ENCODE measurements at places on chromosomes 3 and 15.
A peak's percentile ranks its signal among the peaks of the same experiment; 100 is the strongest.

DNA sequence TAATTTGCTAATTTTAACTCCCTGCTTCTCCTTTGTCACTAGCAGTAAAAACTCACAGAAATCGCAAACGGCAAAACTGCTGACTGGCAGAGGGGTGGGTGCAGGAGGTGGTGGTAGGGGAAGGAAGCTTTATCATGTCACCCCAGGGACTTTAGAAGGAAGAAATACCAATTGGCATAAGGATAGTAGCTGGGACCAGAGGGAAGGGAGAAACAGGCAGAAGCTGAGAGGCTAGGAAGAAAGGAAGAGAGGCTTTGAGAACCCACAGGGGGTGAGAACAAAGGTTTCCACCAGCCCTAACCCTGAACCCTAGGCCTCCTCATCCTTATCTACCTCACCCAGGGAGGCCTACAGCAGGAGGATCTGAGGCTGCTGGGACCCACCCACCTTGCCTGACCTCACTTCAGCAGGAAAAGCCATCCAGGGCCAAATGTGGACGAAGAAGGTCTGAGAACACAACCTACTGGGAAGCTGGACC lies 10.7 kb downstream of the ITGB5 start:
- DNase-seq: no peak

GRCh38 chr15:52213206-52213605 lies 22.0 kb upstream of the GNB5 start:
- DNase-seq: no peak

GRCh38 chr15:98898122-98898521 lies 109.5 kb downstream of the PGPEP1L start:
- no peak for DNase-seq

GRCh38 chr3:127584734-127585133 lies 5.8 kb downstream of the TPRA1 start:
- DNase-seq: no peak

DNA sequence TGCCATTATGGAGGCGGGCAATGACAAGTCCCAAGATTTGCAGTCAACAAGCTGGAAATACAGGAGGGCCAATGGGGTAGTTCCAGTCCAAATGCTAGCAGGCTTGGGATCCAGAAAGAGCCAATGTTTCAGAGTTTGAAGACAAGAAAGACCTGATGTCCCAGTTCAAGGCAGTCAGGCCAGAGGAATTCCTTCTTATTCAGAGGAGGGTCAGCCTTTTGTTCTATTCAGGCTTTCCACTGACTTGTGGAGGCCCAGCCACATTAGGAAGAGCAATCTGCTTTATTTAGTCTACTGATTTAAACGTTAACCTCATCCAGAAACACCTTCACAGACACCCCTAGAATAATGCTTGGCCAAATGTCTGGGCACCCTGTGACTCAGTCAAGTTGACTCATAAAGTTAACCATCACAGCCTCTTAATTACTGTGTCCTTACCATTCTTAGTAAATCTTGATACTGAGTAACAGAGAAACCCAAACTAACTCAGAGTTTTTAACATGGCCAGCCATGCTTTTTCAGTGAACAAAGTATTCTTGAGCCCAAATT lies 50.9 kb upstream of the NPHP3 start:
- no peak for DNase-seq

DNA sequence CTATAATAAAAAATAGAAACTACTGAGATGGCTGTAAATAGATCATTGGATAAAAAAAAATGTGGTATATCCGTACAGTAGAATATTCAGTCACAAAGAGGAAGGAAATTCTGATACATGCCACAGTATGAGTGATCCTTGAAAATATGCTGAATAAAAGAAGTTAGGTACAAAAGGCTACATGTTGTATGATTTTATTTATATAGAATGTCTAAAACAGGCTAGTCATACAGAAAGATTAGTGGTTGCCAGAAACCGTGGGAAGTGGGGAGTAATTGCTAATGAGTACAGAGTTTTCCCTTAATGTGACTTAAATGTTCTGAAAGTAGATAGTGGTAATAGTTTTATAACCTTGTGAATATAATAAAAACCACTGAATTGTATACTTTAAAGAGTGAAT lies 24.9 kb upstream of the FAH start:
- DNase-seq: peak; percentile 51

GRCh38 chr15:92164327-92165000 lies 229.2 kb upstream of the ST8SIA2 start:
- no peak for DNase-seq

DNA sequence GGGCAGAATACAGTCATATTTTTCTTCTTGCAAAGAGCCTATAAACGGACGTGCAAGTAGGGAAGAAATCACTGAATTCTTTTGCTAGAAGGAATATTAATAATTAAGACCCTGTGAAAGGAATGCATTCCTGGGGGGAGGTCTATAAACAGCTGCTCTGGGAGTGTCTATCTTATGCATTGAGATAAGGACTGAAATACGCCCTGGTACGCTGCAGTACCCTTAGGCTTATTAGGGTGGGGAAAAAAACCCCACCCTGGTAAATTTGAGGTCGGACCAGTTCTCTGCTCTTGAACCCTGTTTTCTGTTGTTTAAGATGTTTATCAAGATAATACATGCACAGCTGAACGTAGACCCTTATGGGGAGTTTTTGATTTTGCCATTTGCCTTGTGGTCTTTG lies 100.0 kb upstream of the KBTBD8 start:
- no peak for DNase-seq

DNA sequence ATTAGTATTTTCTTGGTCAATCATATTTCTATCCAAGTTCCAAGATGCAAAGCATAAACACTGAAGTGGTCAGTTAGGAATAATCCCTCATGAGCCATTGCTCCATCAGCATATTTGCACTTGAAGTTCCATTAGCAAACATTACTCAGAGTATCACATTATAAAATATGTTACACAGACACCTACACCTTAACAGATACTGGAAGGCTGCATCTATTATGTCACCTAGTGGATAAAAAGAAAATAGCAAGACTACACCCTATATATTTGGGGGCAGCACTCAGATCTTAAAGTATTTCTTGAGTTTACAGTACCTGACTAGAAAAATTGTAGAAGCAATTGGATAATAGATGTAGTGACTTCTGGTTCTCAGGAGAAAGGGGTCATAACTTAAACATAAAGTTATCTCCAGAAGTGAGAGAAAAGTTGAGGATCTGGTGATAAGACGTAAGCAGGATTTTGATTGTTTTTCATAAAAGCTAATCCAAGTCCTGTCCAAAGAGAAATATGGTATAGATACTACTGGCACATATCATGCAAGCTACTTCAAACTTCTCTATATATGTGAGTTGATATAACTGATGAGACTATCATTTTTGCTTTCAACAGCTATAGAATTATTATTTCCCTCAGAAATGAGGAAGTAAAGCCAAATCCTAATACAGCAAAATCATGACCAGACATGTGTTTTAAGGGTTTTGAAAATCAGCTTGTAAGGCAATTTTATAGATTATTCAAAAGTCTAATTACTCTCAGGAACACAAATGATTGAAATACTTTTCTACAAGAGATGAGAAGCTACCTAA lies 422.2 kb downstream of the GBE1 start:
- DNase-seq: peak; percentile 48

DNA sequence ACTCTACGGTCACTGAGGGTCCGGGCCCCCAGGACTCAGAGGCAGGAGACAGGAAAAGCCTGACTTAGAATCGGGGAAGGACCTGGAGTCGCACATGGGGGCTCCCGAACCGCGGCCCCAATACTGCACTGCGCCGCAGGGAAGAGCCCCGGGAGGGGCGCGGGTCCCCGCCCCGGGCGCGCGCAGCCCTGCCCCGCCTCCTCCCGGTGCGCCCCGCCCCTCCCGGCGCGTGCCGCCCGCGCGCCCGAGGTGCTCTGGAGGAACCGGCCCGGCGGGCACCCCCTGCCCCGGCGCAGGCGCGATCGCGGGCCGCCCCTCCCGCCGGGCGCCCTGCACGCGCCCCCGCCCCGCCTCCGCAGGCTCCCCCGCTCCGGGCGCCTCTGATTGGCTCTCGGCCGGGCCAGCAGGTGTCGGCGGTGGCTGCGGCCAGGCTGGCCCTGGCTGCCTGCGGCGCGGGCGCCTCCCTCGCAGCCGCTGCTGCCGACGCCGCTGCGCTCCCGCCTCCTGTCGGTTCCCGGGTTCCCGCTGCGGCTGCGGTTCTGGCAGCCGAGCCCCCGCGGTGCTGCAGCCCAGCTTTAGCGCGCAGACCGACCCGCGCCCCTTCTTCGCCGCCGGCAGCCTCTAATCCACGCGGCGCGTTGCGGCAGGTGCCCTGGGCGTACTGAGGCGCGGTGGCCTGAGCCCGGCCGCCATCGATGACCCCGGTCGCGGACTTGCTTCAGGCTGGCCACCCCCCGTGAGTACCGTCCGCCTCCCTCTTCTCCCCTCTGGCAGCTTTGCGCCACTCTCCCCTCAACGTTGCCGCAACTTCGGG lies at the start of gene MYRIP:
TSS of gene MYRIP (plus strand) at position 429 of the 814 bp plus-strand sequence. CDS start 91,208 bp downstream, outside the sequence.
- peak; percentile 81 for DNase-seq

DNA sequence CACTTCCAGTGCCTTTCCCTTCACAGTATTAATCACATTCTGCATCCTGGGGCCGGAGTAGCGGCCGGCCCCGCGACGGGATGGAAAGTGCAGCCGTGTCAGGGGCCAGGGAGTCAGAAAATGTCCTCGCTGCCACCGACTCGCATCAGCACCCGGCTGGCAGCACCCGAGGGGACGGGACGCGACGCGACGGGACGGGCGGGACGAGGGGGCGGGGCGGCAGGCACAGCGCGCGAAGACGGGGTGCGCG lies 353 bp downstream of the ATG3 start:
- DNase-seq: no peak

DNA sequence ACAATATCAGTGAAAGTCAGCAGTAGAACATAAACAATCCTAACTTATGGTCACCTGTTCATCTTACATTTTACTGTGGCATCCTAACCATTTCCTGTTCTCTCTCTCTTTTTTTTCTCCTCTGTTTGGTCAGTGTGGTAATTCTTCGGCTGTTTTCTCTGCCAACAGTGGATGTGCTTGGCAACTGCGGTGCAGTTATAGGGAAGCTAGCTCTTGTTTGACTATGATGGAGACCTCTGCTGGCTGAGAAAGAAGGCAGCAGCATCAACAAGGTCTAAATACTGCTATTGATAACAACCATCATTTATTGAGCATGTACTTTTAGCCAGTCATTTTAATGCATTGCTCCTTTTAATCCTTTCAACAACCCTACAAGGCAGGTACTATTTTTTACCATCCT lies 723 bp upstream of the DRD3 start:
- peak; percentile 19 for DNase-seq

GRCh38 chr3:165359005-165359404 lies 162.8 kb upstream of the SLITRK3 start:
- DNase-seq: no peak

- no peak for DNase-seq
Measured at GRCh38 chr15:90680371-90680935, 36.7 kb upstream of the BLM start.

DNA sequence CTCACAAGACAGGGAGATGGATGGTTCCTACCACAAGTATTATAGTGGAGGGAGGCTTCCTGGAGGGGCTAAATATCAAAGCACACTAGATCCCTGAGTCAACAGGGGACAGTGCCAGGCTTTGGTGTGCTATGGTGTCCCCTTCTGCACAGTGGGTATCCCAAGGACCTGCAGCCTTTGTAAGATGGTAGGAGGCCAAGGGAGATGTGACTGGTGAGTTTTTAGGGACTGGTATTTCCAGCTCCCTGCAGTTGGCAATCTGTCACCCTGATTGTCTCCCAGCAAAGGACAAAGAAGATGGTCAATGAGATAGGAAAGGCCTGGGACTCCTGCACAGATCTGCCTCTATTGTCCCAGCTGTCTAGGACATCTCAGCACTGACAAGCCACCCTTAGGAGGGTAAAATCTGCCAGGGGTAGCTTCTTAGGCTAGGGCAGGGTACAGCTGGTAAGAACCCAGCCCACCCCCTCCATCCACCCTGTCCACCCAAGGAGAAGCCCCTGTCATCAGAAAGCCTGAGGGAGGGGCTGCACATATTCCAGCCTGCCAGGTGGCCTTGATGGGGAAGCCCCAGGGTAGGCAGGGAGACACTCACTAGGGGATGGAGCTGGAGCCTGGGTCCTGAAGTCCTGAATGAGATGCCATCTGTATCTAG lies 631 bp downstream of the CYP1A1 start:
- no peak for DNase-seq

GRCh38 chr3:48544141-48544540 lies 12.5 kb downstream of the PFKFB4 start:
- DNase-seq: no peak

- no peak for DNase-seq
Measured at GRCh38 chr15:100038736-100039135, 303.0 kb downstream of the ADAMTS17 start.
